ENCODE measurements at places on chromosomes 4 and X.

GRCh38 chr4:15541941-15542340 is 72.3 kb downstream of the CC2D2A start:
- DNase-seq, result no peak

GRCh38 chr4:113159942-113160545 is 110.6 kb downstream of the ANK2 start:
- DNase-seq, result no peak

GRCh38 chr4:1752284-1753041 is 31.1 kb downstream of the TACC3 start:
- DNase-seq, result no peak

DNA sequence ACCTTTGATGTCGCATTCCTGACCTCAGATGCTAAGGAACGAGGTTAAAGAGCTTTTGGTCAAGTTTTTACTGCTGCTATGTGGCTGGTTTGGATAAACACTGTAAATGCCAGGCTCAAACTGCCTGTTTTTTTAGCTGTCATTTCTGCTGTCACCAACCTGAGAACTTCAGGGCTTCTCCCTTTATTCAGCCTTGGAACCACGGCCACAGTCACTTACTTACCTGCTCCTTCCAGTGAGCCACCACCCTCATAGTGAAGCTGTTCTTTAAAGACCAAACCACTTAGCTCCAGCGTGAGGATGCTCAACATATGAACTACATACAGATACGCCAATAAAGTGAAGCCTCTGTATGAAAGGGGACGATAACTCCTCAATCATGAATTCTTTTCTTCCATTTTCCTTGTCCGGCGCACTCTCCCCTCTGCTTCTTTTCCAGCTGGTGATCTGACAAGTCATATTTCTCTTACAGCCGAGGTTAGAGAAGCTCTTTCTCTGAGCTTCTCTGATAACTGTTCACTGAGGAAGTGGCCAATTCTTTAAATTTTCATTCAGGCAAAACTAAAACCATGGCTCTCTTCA is 152.8 kb upstream of the ANK2 start:
- DNase-seq, result no peak

- no peak for DNase-seq
Observed at GRCh38 chr4:150769845-150770244, 187.9 kb downstream of the MAB21L2 start.

DNA sequence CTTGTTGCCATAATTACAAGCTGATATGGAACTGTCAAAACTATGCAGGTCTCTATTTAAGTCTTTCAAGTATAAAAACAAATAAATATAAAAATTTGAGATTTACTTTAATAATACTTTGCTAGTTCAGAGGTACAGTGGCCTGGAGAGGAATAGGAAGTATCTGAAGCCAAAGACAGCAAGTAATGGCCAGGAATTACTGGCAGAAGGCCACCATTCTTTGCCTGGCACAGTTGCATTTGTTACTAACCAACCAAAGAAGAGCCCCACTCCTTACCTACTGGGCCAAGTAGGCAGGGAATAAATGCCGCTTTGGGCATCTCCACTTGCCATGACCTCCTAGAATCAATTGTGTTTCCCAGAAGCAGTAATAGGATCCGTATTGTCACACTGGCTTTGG is 13.8 kb upstream of the ADAMTS3 start:
- no peak for DNase-seq

GRCh38 chrX:43853225-43853828 is 28.9 kb downstream of the MAOB start:
- no peak for DNase-seq

DNA sequence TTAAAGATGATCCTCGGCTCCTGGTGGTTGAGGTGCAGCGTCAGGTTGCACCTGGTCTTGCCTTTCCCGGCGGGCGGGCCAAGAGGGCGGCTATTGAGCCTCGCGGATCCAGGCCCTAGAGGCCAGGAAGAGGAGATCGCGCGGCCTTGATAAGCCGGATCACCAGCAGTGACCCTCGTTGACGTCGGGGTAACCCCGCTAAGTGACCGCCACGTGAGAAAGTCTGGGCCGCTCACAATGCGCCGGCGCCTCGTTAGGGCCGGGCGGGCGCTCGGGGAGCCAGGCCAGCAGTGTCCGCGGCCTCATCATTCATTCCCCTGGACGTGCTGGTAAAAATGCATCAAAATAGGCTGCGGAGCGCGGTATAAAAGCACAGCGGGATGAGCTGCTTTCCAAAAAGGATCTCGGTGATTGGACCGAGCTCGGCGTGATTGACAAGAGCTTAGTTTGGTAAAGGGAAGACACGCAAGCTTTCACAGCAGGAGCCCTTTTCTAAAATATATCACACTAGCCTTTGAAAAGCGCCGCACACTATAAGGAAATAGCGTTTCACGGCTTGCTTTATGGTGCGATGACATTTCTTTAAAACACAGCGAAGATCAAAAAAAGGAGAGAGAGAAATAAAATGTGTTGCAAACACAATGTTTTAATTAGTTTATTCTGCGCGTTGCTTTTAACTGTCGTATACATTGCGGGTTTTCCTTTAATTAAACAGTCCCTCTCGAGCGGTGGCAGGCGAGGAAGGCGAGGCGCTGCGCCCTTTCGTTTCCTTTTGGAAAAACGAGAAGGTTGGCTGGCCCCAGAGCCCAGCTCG is 15.9 kb upstream of the ZIC3 start:
- DNase-seq, result no peak

GRCh38 chr4:182286931-182287330 is 43.7 kb downstream of the TENM3 start:
- no peak for DNase-seq

DNA sequence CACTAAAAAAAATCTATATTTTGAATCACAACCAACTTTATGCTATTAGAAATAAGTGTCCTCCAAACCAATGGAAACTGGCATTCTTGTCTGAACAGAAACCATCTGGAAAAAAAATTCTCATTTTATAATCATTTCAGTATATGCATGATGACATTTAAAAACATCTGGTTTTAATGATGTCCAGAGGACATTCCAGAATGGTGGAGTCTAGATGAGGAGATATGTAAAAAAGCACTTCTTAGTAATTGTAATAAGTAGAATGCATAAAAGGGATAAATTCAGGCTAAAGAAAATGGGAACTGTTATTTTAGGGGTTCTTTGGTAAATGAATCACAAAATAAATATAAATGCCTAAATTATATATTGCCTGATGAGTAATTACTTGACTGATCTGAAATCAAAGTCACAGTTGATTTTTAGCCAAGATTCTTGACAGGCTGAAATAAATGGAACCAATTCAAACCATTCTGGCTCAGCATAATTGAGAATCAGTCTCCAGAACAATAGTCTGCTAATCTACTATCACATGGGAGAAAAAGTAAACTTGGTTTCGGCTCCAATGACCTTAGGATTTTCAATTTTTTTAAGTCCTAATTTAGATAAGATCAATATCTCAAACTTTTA is 636.6 kb downstream of the FAT4 start:
- no peak for DNase-seq

DNA sequence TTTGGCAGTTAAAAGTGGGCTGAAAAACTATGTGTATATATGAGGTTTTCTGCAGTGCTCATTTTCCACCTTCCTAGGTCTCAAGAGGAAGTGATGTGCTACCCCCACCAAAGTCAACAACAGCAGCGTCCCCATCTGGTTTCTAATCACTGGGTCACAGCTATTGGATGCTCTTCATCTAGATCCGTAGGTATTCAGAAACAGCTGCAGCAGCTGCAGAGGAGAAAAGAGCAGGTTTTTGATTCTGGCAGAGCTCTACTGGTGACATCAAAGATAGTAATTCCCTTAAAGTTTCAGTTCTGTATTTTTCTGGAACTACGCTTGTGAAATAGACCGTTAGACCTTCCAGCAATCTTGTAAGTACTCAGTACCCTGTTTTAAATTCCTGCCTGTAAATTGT is 5.8 kb upstream of the GUCY2F start:
- no peak for DNase-seq

GRCh38 chrX:120365320-120365719 is 3.4 kb downstream of the ATP1B4 start:
- peak; percentile 44 for DNase-seq

DNA sequence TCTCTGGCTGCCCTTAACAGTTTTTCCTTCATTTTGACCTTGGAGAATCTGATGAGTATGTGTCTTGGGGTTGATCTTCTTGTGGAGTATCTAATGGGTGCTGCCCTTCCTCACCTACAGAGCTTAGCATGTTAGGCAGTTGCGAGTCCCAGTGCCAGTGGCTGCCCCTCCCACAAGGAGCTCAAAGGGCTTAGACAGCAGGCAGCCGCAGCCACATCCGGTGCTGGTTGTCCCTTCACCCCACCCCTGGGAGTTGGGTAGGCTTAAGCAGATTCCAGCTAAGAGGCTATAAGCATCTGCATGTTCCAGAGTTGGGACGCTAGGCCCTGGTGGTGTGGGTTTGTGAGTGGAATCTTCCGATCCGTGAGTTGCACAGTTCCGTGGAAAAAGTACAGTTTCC is 322.1 kb upstream of the ARX start:
- no peak for DNase-seq

GRCh38 chrX:124462931-124463330 is 116.6 kb downstream of the SH2D1A start:
- no peak for DNase-seq

DNA sequence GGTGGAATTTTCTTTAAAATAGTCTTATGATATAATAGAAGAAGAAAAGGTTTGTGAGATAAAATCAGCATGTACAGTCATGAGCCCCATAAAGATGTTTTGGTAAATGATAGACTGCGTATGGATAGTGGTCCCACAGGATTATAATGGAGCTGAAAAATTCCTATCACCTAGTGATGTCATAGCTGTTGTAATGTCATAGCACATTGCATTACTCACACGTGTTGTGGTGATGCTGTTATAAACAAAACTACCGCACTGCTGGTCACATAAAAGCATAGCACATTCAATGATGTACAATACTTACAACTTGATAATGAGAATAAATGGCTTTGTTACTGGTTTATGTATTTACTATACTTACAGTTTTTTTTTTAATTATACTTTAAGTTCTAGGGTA is 715.2 kb upstream of the HTR2C start:
- DNase-seq, result no peak
